ENCODE measurements at places on chromosomes 16 and 17.

DNA sequence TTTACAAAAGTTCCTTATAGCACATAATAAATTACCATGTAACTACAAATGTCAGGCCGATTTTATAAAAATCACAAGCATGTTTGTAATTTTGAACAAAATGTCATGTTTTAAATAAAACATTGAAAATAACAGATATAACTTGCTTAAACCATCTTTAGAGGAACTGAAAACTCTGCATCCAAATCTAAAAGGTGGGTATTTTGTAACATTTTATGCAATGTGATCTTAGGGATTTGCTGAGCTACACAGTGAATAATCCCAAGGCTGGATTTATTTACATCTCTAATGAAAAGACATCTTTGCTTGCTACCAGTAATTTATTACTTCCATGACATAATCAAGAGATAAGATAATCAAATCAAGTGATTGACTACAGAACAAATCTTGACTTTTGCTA lies 47.5 kb downstream of the N4BP1 start:
- H3K4me3 ChIP-seq = no peak overlapping the region
- no peak overlapping the region for H3K27ac ChIP-seq
- no peaks in the 10 kb centered on the region for H3K27me3 ChIP-seq
- peaks cover 43% of the 10 kb centered on the region for H3K4me1 ChIP-seq
- H3K36me3 ChIP-seq = peaks cover 44% of the 10 kb centered on the region

GRCh38 chr16:56477096-56477878 lies 25.9 kb downstream of the OGFOD1 start:
- H3K4me1 ChIP-seq = peaks cover 10% of the 10 kb centered on the region
- no peak overlapping the region for H3K27ac ChIP-seq
- H3K27me3 ChIP-seq = no peaks in the 10 kb centered on the region
- no peak overlapping the region for H3K4me3 ChIP-seq

- H3K4me3 ChIP-seq = no peak overlapping the region
- no peaks in the 10 kb centered on the region for H3K27me3 ChIP-seq
- no peaks in the 10 kb centered on the region for H3K36me3 ChIP-seq
- no peak for DNase-seq
- H3K27ac ChIP-seq = no peak overlapping the region
- H3K4me1 ChIP-seq = peaks cover 22% of the 10 kb centered on the region
Measured at GRCh38 chr16:69526831-69527655, 38.7 kb upstream of the NFAT5 start.

DNA sequence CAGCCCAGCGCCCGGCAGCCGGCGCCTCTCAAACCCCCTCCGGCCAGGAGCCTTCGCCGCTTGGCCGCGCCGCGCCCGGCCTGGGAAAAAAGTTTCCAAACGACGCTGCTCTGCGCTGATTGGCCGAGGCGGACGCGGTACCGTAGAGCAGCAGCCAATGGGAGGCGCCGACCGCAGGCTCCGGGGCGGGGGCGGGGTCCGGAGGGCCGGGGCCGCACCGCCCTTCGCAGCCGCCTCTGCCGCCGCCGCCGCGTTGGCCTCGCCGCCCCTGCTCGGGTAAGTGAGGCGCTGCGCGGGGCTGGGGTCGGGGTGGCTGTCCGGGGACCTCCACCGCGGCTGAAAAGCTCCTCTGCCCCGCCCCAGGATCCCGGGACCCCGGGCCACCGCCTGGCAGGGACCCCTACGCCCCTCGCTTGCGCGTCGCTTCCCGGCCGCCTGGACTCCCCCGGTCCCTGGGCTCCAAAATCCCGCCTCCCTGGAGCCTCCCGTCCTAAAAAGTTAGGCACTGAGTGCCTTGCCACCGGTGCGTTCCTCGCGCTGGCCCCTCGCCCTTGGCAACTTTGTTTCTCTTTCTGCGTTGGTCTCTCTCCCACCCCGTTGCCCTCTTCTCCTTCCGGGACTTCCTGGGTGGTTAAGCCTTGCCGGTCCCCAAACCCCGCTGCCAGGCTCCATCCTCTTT lies at the start of gene NDE1:
TSS of gene NDE1 (plus strand) at position 227 of the 679 bp plus-strand sequence. CDS start 14,534 bp downstream, outside the sequence.
- peak; percentile 86 for DNase-seq
- H3K27me3 ChIP-seq = no peaks in the 10 kb centered on the region
- peaks cover 28% of the 10 kb centered on the region for H3K4me1 ChIP-seq
- H3K4me3 ChIP-seq = peak within 1 kb of the TSS; percentile 100
- H3K27ac ChIP-seq = peak within 1 kb of the TSS; percentile 100

GRCh38 chr16:1548233-1548632 lies 14.8 kb downstream of the TMEM204 start:
- peaks cover 25% of the 10 kb centered on the region for H3K4me1 ChIP-seq
- DNase-seq = no peak
- no peaks in the 10 kb centered on the region for H3K27me3 ChIP-seq
- peaks cover 13% of the 10 kb centered on the region for H3K36me3 ChIP-seq
- no peak overlapping the region for H3K4me3 ChIP-seq

GRCh38 chr17:69473841-69474831 lies 59.6 kb downstream of the MAP2K6 start:
- H3K36me3 ChIP-seq = peaks cover 3% of the 10 kb centered on the region
- no peak overlapping the region for H3K4me3 ChIP-seq
- no peak overlapping the region for H3K27ac ChIP-seq
- H3K4me1 ChIP-seq = peaks cover 8% of the 10 kb centered on the region
- no peak for DNase-seq

DNA sequence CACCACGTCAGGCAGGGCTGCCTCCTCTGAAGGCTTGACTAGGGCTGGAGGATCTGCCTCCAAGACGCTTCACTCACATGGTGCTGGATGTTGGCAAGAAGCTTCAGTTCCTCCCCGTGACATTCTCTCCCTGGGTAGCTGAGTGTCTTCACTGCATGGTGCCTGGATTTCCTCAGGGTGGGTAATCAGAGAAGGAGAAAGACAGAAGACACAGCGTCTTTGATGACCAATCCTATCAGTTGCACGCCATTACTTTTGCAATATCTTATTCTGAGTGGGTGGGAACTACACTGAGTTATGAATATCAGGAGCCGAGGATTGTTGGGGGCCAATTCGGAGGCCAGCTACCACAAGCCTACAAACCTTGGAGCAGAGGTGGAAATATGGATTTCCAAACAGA lies 139.7 kb downstream of the SHISA6 start:
- H3K4me3 ChIP-seq = no peak overlapping the region
- no peak overlapping the region for H3K27ac ChIP-seq
- H3K27me3 ChIP-seq = no peaks in the 10 kb centered on the region
- no peak for DNase-seq
- H3K36me3 ChIP-seq = no peaks in the 10 kb centered on the region

DNA sequence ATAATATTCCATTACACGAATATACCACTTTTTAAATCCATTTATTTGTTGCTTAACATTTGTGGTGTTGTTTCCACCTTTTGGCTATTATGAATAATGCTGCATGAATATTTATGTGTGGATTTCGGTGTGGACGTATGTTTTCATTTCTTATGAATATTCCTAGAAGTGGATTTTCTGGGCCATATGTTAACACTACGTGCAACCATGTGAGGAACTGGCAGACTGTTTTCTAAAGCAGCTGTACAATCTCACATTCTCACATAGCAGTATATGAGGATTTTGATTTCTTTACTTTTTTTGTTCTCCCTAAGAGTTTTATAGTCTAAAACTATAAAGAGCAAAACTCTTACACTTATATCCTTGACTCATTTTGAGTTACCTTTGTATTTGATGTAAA lies 143.4 kb downstream of the MAP2K4 start:
- H3K27me3 ChIP-seq = no peaks in the 10 kb centered on the region
- no peaks in the 10 kb centered on the region for H3K36me3 ChIP-seq
- H3K4me1 ChIP-seq = no peaks in the 10 kb centered on the region
- no peak for DNase-seq

DNA sequence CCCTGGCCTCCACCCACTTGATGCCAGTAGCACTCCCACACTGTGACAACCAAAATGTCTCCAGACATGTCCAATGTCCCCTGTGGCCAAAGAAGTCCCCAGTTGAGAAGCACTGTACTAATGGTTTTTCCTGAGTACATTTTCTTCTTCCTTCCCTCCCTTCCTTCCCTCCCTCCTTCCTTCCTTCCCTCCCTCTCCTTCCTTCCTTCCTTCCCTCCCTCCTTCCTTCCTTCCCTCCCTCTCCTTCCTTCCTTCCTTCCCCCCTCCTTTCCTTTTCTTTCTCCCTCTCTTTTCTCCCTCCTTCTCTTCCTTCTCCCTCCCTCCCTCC lies 76.7 kb upstream of the CDC42EP4 start:
- no peak overlapping the region for H3K27ac ChIP-seq
- H3K4me3 ChIP-seq = no peak overlapping the region
- H3K4me1 ChIP-seq = no peaks in the 10 kb centered on the region
- H3K27me3 ChIP-seq = no peaks in the 10 kb centered on the region

DNA sequence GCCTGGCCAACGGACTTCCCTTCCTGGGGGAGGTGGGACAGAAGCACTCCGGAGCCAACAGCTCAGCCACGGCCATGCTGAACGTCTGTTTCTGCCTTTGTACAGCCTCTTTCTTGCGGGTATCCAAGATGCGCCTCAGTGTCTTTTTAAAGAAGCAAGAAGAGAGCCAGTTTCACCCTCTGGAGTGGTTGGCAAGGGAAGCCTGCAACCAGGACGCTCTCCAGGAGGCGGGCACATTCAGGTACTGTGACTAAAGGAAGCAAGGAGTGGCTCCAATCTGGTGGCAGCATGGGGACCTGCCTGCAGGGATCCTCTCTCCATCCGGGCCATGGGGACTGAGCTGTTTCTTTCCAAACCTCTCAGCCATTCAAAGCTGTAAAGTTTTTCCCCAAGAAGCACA lies 60.6 kb upstream of the ENDOV start:
- no peaks in the 10 kb centered on the region for H3K27me3 ChIP-seq
- no peak for DNase-seq
- H3K36me3 ChIP-seq = peaks cover 42% of the 10 kb centered on the region
- no peak overlapping the region for H3K4me3 ChIP-seq

GRCh38 chr17:58318627-58319172 lies 9.9 kb downstream of the TSPOAP1 start:
- H3K36me3 ChIP-seq = peaks cover 23% of the 10 kb centered on the region
- H3K27me3 ChIP-seq = peaks cover 1% of the 10 kb centered on the region
- peak; percentile 28 for DNase-seq
- H3K4me3 ChIP-seq = no peak overlapping the region
- no peak overlapping the region for H3K27ac ChIP-seq

- peaks cover 37% of the 10 kb centered on the region for H3K27me3 ChIP-seq
- H3K4me1 ChIP-seq = peaks cover 27% of the 10 kb centered on the region
- peak; percentile 91 for DNase-seq
- H3K27ac ChIP-seq = no peak overlapping the region
- peak overlapping the region; percentile 76 for H3K4me3 ChIP-seq
Measured at GRCh38 chr17:49567871-49568694, 7.6 kb upstream of the NXPH3 start.

- peaks cover 2% of the 10 kb centered on the region for H3K36me3 ChIP-seq
- peak; percentile 24 for DNase-seq
- no peak overlapping the region for H3K4me3 ChIP-seq
- H3K27ac ChIP-seq = no peak overlapping the region
- H3K27me3 ChIP-seq = peaks cover 32% of the 10 kb centered on the region
Measured at GRCh38 chr17:63995626-63996025, 2.5 kb upstream of the PRR29 start.

DNA sequence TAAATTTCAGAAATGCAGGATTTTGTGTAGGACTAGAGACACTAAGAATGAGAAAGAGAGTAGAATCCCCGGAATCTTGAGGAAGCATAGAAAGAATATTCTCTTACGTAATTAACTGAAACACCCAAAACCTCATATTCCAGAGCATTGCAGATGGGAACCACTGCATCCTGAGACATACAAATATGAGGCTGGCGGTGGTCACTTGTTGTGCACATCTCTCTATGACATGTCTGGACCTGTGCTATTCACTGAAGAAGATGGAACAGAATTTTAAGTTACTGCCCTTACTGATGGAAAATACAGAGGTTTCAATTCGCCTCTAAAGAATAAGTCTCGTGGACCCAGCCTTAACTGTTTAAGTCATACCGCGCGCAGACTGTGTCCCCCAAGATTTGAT lies 806 bp downstream of the RAD51C start:
- H3K4me3 ChIP-seq = peak overlapping the region; percentile 95
- H3K4me1 ChIP-seq = peaks cover 24% of the 10 kb centered on the region
- peaks cover 15% of the 10 kb centered on the region for H3K36me3 ChIP-seq
- no peak for DNase-seq

DNA sequence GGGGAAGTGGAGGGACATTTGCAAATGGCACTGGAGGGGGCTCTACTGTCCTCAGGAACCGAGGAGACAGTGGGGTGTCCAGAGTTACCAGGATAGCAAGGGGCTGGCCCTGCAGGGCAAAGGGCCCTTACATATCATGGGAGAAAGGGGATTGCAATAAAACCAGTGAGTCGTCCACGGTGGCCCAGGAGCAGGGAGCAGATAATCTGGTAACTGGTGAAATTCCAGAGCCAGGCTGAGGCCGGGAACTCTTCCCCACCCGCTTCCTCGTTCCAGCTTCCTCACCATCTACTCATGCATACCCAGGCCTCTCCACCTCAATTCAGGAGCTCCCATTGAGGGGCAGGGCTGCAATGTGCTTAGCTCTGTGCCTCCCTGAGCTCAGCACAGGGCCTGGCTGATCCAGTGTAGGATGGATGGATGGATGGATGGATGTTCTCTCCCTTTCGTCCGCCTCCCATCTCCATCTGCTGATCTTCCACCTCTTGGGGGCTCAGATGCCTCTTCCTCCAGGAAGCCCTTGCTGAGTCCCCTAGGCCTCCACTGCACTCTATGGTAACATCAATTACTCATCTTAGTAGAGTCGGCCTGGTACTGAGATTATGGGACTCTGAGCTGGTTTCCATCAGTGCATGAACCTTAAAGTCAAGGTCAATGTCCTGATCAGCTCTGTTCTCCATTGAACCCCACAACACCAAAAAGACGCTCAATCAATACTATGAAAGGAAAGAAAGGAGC lies 41.2 kb upstream of the NDRG4 start:
- H3K4me1 ChIP-seq = no peaks in the 10 kb centered on the region
- no peak overlapping the region for H3K27ac ChIP-seq
- no peak for DNase-seq
- no peak overlapping the region for H3K4me3 ChIP-seq
- no peaks in the 10 kb centered on the region for H3K36me3 ChIP-seq
- H3K27me3 ChIP-seq = peaks cover 45% of the 10 kb centered on the region
